Umbilical cord (tissue), 2 donors: ENCODE measurements at places on chromosomes 5 and 9. TPM values are rescaled to one million over a fixed set of nuclear protein-coding genes. Genes with fewer than 3 reads are reported as not detected.

DNA sequence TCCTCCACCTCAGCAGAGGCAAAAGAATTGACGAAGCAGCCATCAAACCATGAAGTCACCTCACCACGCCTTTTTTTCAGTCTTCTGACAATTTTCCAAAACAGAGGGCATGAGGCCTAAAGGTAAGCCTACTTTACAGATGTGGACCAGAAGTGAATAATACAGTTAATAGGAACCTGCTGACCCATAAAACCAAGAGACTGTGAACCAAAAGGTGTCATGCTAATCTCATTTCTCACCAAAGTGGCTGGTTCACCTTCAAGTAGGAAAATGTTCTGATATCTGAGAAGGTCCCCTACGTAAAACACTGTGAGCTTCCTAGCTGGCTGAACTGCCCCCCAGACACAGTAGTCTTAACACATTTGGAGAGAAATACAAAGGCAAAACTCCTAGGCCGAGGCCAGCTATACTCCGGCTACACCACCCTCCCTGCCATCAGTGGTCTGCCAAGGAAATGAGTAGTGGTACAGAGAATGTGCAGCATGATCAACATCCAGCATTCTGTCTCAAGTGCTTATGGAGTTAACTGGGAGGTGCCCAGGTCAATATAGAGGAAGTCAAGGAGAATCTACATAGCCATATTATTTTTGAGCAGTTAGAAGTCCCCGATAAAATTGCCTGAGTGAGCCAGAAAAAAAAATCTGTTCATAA lies 19.3 kb upstream of the F2RL2 start:
- DNase-seq, result no peak

GRCh38 chr9:91907484-91908292 lies 42.3 kb downstream of the ROR2 start:
- no peak for DNase-seq

Gene PPP6C
- 8.9 TPM for total RNA-seq

Gene IL13
- not detected for total RNA-seq

- DNase-seq, result no peak
Observed at GRCh38 chr9:111974092-111974681, 77.6 kb downstream of the UGCG start.

DNA sequence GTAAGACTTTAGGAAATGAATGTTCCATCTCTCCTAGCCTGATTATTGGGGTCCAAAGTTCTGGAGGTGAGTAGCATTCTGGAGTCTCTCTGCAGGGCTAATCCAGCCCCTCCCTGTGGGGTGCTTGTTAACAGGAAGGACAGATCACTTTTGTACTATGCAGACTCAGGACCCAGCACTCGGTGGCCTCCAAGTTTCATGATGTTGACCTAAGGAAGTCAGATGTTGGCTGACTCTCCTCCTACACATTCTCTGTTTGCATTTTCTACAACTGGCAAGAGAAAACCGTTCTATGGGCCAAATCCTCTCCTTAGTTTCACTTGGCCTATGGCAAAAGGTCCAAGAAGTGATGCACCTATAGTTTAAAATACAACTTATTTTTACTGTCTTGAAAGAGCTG lies 5.5 kb upstream of the PDE8B start:
- DNase-seq, result no peak

GRCh38 chr5:107242411-107243219 lies 428.1 kb downstream of the EFNA5 start:
- no peak for DNase-seq

DNA sequence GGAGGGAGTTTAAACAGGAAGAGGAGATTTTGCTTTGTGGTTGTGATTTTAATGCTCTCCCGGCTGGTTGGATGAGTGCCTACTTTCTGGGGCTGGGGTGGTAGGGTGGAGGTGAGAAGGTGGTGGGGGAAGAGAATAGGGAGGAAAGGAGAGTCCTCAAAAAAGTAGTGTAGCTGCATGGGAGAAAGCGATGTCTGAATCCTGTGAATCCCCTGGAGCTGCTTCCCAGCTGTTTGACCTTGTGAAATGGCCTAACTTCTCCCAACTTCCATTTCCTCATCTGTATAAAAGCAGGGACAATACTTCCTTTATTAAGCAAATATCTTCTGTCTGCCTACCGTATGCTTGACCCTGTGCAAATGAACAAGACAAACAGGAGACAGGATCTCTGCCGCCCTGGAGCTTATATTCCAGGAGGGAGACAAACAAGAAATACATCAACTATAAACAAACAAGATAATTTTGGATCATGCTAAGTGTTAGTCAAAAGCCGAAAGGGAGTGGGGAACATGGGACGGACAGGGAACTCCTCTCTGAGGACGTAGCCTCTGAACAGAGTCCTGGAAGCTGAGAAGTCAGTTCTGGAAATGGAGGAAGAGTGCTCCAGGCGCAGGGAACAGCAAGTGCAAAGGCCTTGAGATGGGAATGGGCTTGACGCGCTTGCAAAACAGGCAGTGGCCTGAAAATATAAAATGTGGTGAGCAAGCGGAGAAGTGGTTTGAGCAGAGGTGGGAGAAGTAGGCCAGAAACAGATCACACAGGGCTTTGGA lies 103.5 kb downstream of the SPRY4 start:
- no peak for DNase-seq

DNA sequence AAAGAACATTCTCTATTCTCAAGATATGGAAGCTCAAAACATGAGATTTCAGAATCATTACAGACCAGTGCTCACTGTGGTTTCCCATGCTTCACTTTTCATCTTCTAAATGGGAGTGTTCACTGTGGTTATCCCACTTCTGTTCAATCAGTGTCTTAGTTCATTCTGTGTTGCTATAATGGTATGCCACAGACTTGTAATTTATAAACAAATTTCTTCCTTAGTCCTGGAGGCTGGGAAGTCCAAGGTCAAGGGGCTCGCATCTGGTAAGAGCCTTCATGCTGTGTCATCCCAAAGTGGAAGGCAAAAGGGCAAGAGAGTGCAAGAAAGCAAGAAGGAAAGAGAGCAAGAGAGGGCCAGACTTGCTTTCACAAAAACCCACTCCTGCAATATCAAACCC lies 146.3 kb downstream of the TTC39B start:
- DNase-seq, result no peak

DNA sequence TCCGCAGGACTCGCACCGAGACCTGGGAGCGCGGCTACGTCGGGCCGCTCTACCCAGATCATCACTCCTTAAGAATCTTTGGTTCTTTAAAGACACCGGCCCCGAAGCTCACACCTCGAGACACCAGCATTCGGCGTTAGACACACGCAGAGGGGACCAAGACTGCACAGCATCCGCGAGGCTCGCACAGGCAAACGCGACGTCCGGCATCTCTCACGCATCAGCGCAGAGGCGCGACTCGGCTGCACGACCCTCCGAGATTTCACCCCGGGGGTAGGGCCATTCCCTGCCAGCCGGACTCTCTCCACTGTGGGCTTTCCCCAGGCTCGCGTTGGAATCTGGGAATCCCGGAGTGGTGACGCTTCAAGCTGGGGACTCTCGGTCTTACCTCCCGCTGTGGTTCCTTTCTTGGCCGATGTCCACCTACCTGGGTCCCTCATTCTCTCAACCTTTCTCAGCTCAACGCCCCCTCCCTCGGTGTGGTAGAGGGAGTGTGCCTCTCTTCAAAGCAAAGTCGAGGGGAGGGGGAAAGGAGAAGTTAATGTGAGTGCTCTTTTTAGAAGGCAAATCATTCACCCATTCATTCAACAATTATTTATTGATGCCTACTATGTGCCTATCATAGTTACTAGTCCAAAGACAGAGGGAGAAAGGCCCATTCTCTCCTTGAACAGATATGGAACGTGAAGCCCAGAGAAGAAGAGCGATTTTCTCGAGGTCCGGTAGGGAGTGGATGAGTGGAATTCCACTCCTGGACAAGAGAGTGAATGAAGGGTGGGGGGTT lies 1.3 kb upstream of the HAND1 start:
- DNase-seq, result peak; percentile 14

DNA sequence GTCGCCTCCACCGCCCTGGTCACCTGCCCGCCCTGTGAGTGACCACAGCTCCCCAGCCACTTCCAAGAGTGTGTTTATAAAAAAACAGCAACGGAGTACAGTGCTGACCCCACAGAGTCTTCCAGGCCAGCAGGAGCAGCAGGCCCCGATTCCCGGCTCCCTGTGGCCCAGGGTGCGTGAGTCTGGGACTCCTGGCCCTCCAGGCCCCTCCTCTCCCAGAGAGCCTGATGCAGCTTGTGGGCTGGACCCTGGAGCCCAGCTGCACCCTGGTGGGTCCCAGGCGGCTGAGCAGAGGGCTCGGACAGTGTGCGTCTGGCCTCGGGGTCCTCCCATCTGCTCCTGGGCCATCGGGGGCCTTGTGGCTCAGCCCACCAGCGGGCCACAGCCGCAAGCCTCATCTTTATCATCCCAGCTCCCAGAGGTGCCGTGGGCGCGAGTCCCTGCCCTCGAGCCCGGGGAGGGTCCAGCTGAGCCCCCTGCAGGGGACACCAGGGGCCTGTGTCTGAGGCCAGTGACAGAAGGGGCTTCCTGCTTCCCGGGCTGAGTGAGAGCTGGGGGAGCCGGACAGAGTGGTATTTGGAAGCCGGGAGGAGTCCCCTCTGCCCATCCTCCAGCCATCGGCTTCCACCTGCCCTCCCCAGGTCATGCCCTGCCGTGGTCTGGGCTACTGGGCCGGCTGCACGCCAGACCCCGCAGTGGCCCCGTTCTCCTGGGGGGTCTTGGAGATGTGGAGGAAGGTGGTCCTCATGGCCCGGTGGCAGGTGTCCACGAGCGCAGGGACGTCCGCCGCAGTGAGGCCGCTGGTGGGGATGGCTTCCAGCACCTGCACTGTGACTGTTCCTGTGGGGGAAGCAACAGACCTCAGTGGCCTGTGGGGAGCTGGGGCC lies 10.6 kb downstream of the EGFL7 start:
- DNase-seq, result no peak

Gene KIF4B
- total RNA-seq, result 4.8 TPM

Gene CD74
- 31.1 TPM for total RNA-seq

DNA sequence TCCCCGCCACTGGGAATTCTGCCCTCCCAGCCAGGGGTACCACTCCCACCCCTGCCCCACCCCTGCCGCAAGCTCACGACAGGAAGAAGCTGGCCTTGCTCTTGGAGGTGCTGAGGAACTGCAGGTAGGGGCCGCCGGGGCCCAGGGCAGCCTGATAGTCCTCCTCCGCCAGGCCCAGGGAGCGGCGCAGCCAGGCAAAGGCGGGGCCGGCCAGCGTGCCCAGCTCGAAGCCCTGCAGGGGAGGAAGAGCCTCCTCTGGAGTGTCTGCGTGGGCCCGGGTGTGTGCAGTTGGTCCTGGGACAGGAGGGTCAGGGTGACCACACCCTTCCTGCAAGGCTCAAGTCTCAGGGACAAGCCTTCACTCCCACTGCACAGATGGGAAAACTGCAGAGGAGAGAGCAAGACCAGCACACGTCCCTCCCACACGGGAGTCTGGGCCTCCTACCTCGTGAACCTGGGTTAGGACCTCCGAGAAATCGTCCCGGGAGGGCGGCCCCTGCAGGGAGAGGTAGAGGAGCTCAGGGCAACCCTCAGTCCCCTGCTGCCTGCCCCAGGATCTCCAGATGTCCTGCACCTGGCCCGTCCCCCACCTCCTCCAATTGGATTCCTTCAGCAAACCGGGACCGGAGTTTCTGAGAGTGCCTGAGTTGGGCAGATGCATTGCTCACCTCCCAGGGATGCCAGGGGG lies 2.4 kb downstream of the PIP5KL1 start:
- no peak for DNase-seq

DNA sequence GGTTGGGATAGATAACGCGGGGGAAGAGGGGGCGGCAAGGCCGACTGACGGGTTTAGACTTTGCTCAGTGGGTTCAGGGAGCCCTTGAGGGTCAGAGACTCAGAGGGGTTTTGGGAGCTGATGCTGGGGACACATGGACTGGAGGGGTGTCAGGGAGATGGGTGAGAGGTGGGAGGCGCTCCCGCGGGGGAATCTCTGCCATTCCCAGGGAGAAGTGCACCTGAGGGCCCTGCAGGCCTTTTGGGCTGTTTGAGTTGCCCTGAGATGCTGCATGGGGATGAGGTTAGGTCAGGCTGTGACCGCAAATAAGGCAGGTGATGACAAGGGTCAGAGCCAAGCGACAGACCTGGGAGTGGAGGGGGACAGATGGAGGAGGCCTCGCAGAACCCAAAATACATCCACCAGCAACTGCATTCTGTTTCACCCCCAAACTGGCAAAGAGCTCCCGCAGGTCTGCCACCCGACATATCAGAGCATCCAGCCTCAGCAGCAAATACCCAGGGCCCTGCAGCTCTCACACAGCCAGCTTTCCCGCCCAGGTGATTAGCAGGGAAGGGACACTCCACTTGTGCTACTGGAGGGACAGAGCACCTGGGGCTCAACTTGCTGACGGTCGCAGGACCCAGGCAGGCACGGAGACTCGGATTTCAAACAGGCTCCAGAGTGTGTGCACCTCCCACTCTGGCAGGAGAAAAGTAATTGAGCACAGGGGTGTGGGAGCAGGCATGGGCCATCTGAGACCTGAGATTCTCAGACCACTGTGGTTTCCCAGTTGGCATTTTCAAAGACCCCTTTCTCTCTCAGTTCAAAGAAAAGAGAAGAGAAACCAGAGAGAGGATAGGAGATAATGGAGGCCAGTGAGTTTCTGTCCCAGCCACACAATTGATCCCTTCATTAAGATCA lies 26.4 kb downstream of the TMOD1 start:
- no peak for DNase-seq

Gene PCDHGB3
- 11.8 TPM for total RNA-seq

DNA sequence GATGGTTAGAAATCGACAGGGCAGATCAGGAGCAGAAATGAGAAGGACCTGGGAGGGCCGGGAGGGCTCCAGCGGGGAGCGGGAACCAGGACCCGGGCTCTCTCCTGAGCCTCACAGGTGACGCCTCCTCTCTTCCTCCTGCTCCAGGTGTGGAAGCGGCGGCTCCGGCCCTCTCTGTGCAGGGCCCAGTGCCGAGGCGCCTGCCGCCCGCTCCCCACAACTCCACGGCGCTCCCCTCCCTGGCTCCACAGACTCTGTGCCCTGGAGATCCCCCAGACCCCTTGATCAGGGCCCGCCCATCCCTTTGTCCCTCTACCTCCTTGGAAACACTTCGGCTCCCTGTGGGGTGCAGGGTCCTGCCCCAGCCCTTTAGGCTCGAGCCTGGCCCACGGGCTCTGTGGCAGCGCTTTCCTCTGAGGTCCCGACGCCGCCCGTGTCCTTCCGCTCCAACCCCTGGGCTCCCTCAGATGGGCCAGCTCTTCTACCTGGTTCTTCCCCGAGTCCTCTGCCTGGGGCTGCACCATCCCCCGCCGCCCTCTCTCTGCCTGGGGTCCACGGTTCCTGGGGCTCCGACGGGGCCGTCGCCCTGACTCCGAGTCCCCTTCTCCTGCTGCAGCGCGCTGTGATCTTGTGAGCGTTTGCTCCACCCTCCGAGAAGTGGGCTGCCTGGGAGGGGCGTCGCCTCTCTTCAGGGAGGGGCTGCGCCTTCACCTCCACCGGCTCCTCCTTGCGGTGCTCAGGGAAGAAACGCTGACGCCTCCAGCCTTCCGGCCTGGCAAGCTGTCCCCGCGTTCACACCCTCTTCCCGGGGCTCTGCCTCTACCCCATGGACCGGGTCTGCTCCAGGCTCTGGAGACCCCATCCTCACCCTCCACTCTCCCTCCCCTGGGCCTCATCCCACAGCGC lies 22.4 kb upstream of the SLC6A3 start:
- no peak for DNase-seq

- no peak for DNase-seq
Observed at GRCh38 chr5:177087398-177088005, 787 bp downstream of the FGFR4 start.

- DNase-seq, result no peak
Observed at GRCh38 chr9:135524130-135524861, 3.1 kb downstream of the LCN1 start.

- DNase-seq, result no peak
Observed at GRCh38 chr9:69500896-69501295, 171.3 kb downstream of the APBA1 start.

Gene SOX30
- 6.3 TPM for total RNA-seq
